Activated T-cell treated with anti-CD3 and anti-CD28 coated beads for 24 hours (primary cell): ENCODE measurements at places on chromosomes 1 and 21.

GRCh38 chr1:87399264-87399663 is 70.6 kb downstream of the LMO4 start:
- DNase-seq, result no peak

DNA sequence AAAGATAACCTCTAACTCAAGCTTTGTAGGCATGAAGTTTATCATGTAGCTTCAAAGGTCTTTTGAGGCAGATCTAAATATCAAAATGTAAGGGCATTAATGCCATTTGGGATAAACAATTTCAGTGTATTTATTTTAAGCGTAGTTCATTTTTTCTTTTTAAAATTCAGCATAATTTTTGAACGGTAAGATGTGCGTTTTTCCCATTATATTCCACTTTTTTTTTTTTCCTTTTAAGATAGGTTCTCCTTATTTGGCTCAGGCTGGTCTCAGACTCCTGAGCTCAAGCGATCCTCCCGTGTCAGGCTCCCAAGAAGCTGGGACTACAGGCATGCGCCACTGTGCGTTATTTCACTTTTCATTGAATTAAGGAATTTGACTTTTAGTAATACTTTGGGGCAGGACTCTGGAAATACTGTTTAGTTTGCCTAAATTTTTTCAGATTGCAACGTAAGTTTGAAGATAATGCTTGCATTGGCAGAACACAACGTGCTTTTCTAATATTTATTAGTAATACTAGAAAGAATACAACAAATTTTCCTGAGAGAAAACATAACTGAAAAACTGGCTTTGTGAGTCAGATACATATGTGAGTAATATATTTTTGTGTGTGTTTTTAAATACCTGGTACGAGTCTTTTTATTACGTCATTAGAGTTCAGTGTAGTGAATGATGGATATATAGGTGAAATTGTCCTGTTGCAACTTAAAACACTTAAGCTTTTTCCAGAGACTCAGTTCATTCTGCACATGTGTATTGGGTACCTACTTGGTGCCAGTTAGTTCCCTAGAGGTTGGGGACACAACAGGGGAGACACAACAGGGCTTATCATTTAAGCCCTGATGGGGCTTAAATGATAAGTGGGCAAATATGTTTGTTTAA is 2.2 kb downstream of the RALGPS2 start:
- no peak for DNase-seq

DNA sequence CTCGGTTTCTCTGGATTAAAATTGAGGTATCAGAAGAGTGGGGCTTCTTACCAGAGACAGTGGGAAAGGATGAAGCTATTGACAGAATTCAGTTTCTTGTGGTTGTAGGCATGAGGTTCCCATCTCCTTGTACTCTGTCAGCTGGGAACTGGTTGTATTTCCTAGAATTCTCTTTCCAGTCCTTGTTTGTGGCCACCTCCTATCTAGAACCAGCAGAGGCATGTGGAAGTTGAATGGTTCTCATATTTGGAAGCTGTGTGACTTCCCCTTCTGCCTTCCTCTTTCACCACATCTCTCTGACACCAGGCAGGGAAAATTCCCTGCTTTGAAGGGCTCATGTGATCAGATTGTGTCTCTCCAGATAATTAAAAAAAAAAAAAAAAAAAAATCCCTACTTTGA is 457.7 kb upstream of the ADAMTS5 start:
- DNase-seq, result no peak

DNA sequence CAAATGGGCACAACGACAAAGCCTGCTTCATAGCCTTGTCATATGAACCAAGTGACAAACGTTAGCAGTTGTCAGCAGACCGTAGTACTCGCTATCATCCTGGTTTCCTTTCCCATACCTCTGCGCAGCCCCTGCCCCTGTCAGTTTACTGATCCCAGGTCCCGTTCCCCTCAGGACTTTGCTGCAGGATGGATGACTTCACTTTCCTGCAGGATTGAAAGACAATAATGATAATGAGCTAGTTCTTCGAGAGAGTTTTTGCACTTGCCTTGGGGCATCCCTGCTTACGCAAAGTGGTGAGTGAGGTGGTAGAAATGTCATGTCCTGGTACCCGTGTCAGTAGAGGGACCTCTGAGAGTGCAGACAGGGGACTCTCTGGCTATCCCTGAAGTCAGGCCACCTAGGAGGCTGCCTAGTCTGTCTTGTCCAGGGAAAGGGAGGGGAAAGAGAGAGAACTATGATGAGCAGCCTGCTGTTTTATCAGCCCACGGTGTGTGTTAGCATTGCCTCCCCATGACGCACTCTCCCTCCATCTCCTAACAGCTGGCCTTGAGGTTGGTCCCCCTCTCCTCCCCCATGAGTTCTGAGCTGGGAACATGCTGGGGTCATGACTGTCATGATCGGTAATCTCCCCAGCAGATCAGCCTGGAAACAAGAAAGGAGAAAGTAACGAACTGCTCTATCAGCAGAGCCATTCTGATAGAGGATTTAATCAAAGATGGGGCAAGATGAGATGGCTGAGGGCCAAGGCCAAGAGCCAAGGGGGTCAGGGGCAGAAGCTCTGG is 53.7 kb downstream of the ELK4 start:
- DNase-seq, result no peak

DNA sequence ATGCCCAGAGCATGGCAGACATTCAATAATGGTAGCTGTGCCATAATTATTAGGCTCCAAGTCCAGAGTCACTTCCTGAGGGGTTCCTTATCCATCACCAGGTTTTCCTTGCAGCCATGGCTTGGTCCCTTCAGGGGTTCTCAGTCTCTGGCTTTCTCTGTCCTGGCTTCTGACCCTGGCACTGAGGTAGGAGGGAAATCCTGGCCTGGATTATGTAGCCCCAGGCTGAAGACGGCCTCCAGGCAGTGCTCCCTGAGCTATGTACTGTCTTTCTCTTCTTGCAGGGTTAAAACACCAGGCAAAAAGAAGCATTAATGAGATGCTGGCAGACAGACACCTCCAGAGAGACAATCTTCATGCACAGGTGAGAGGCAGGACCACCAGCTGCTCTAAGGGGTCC is 9.5 kb upstream of the PADI3 start:
- no peak for DNase-seq

- DNase-seq, result no peak
Measured at GRCh38 chr1:42746436-42747105, 6.5 kb upstream of the CLDN19 start.

DNA sequence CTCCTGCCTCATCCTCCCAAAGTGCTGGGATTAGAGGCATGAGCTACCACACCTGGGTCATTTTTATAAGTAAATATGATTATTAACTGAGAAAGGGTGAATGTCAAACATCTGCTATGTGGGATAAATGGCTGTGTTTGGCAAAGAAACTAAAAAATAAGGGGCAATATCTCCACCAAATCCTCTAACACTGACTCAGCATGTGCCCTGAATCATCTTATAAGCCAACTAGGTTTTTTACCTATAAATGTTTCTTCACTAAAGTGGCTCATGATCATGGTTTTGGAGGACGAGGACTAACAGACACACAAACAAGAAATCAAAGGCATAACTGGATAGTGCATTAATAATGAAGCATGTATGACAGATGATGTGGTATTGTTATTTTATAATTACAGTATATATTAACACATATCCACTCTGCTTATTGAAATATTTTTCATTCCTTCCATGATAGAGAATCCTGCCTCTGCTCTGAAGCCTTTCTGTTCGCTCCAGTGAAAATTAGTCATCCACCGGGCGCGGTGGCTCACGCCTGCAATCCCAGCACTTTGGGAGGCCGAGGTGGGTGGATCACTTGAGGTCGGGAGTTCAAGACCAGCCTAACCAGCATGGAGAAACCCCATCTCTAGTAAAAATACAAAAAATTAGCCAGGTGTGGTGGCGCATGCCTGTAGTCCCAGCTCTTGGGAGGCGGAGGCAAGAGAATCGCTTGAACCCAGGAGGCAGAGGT is 11.7 kb upstream of the ARHGAP29 start:
- DNase-seq, result no peak

DNA sequence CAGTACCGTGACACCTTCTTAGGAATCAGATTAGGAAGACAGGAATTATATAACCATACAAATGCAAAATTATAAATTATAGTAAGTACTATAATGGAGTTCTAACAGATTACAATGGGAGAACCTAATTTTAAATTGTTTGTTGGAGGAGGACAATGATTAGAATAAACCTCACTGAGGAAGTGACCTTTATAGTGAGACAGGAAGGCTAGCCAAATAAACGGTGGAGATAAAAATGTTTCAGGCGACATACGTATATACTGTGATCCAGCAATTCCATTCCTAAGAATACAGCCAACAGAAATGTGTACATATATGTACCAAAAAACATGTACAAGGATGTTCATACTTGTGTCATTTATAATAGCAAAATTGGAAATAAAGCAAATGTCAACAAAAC is 15.2 kb downstream of the SYNJ1 start:
- no peak for DNase-seq

DNA sequence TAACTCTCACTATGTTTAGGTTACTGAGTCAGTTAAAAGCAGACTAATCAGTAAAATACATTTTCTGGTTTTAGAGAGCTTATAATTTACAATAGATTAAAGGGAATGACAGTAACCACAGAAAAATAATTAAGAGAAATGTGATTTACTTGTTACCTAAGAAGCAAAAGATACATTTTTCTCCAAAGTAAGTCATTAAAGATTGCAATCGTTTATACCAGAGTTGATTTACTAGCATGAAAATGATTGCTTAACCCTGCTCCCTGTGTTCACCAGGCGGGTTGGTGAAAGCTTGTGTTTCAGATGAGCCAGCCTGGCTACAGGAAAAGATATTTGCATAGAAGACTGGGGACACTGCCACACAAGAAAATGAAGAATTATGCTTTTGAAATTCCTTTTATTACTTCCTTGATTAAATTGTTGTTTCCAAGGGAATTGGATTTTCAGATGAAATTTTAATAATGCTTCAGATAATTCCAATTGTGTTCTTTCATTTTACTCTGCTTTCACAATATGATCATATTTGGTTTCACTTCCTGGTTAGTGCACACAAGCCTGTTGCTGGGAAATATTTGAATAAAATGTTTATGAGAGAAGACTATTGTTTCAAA is 27.9 kb downstream of the LRRC8B start:
- no peak for DNase-seq

GRCh38 chr1:95043141-95043980 is 29.4 kb downstream of the ALG14 start:
- DNase-seq, result peak; percentile 71

DNA sequence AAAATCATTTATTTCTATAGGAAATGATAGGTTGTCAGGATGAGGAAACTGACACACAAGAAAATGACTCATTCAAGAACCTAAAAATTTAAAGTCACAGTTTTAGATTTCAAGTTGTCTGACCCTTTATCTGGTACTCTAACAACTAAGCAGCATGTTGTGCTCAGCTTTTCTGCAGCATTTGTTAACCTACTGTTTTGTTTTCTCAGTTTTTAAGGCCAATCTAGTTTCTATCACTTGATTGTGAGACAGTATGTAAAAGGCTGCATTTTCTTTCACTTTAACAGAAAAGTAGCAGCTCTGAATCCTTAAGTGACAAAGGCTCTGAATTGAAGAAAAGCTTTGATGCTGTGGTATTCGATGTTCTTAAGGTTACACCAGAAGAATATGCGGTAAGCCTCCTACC is 59.1 kb downstream of the RALGPS2 start:
- no peak for DNase-seq

- no peak for DNase-seq
Measured at GRCh38 chr21:45747233-45747766, 103.8 kb downstream of the PCBP3 start.

GRCh38 chr1:209926045-209926444 is 12.0 kb upstream of the SYT14 start:
- DNase-seq, result no peak

- DNase-seq, result no peak
Measured at GRCh38 chr1:74467786-74468377, 44.5 kb downstream of the LRRC53 start.

DNA sequence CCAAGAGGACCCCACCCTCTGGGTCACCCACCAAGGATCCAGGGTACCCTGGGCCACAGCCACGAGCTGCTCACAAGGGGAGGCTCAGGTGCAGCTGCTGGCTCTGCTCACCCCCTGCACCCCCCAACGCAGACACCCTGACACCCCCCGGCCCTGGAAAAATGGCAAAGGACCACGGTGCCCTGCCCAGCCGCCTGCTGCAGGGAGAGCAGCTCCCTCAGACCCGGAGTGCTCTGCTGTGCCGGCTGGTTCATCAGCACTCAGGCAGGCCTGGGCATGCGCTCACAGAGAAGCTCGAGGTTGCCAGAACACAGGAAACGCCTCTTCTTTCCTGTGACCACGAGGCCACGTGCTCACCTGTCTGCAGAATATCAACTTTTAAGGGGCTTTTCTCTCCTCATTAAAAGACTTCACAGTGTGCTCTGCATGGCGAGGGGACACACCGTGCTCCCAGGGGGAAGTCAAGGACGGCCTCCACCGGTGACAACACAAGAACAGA is 4.3 kb upstream of the C1QTNF12 start:
- peak; percentile 54 for DNase-seq

DNA sequence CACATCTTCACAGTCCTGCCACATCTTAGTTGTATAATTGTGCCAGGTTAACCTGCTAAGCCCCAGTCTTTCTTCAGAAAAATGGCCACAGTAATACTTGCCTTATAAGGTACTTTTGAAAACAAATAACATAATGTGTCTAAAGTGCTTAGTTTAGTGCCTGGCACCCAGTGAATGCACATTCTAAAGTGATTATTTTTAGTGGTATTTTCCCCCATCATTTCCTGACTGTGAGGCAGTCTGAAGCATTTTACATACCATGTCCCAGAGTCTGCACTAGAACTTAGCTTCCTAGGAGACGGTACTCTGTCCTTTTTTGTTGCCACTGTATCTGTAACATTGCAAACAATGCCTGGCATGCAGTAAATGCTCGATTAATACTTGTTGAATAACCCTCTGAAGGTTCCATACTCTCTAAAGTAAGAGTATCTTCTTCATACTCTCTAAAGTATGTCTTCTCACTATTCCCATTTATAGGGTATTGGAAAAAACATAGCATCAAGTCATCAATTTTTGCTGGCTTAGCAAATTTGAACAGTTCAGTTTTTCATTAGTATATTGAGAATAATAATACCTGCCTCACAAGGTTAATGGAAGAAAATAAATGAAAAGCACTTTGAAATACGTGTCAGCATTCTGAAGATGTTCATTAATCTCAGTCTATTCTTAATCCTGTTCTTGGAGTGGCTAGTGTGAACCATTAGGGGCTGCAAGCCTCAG is 43.7 kb downstream of the FMO3 start:
- no peak for DNase-seq

DNA sequence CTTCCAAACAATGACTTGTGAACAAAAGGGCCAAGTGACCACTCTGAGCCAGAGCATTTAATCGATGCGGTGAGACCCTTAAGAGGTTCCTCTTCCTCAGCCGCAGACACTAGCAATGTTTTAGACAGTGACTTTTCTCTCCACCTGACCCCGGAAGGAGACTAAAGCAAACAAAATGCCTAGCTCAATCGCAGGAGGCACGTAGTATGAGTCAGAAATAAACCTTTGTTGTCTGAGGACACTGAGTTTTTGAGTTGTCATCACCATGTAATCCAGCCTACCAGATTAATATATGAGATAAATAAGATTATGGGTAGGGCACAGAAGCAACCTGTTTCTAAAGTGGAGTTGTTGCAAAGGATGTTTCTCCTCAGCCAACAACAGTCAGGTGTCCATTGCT is 326.2 kb upstream of the DUSP10 start:
- DNase-seq, result no peak
